ENCODE measurements at places on chromosomes 1 and 21.

DNA sequence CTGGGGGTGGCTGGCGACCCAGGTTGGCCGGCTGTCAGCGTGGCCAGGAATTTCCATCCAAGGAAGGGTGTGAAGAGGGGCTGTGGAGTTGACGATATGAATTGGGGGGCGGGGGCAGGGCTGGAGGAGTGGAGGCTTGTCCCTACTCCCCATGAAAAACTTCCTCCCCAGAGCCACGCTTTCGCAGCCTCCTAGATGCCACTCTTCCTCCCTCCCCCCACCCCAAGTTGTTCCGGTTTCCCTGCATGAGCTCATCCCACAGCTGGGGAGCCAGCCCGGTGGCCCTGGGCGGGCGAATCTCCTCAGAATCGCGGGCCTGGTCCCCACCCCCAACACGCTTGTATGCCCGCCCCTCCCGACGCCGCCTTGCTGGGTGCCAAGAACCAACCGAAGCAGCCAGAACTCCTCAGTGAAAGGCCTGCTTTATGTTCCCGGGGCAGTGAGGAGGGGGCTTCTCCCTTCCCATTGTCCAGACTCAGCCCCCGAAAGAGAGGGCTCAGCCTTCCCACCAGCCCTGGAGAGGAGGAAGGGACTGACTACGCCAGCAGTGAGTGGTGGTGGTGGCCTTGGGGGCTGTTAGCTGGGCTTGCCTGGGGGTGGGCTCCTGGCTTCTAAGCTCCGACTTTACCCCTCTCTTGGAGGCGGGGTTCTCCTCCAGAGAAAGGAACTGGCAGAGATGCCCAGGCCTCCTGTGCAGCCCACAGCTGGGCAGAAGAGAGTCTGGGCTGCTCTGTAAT, 1.8 kb upstream of the CSMD2 start:
- no peak for DNase-seq

DNA sequence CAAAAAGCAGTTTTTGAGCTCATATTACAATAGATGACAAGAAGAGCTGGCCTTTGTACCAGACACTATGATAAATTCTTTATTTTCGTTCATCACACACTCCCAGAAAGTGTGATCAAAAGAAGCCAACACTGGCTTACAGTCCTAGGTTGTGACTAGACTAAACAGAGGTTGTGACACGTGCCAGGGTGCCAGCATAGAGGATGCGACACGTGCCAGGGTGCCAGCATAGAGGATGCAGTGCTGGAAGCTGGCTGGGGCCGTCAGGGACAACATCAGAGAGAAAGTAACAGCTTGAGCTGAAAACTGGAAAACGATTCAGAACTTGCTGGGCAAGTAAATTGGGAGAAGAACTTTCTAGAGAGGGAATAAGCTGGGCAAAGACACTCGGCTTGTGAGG, 2.2 kb downstream of the MTARC1 start:
- DNase-seq: no peak

DNA sequence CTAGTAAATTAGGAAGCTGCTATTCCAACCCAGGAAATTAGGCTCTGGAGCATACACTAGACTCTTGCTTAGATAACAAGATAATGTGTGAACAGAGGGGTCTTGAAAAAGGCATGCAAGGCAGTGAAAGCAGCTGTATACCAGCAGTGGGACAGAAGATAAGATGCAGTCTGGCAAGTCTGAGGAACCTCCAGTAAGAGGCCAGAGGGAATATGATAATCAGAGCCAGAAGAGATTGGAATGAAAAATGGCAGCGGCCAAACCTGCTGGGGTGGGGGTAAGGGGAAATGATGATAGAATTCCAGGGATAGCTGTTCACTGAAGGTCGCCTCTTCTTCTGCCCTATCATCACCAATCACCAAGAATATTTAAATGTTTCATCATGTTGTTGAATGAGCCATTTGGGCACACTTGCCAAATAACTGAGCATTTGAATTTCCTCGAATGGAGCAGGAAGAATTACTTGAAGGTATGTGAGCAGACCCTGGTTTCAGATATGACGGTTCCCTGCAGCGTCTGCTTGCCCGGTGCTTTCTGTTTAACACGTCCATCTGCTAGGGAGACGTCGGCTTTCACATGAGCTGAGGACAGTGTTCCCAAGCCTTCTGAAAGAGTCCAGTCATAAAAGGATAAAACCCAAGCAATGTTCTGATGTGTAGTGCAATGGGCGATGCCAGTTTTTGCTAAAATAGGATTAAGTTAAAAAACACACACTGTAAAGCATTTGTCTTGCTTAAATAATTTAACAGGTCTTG, 173.3 kb downstream of the RWDD3 start:
- no peak for DNase-seq

- no peak for DNase-seq
Observed at GRCh38 chr1:30169269-30169668, 554.1 kb downstream of the MATN1 start.

- DNase-seq: no peak
Observed at GRCh38 chr1:7565099-7565750, 205.9 kb upstream of the VAMP3 start.

DNA sequence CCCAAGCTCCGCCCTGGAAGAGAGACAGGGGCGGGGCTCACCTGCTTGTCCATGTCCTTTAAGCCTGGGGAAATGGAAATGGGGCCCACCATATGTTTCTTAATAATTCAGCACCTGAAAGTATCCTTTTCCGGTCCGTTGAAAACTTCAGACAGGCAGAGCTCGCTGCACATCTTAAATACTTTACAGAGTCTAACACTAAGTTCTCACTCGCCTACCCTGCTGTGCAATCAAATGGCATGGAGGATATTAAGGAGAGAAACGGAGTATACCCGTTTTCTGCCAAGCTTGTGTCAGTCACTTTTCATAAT, 467 bp upstream of the CC2D1B start:
- DNase-seq: no peak

GRCh38 chr1:239337799-239338430, 48.5 kb upstream of the CHRM3 start:
- no peak for DNase-seq
